ENCODE measurements at places on chromosomes 7 and 10.

GRCh38 chr10:113764582-113764981 lies 13.1 kb downstream of the PLEKHS1 start:
- DNase-seq, result no peak

- no peak for DNase-seq
Observed at GRCh38 chr7:124672011-124672410, 93.6 kb downstream of the GPR37 start.

- DNase-seq, result no peak
Observed at GRCh38 chr7:142111499-142111898, at the start of gene MGAM2. TSS of gene MGAM2 (plus strand) at chr7:142111718. CDS start at chr7:142116874, 5,156 bp downstream.

DNA sequence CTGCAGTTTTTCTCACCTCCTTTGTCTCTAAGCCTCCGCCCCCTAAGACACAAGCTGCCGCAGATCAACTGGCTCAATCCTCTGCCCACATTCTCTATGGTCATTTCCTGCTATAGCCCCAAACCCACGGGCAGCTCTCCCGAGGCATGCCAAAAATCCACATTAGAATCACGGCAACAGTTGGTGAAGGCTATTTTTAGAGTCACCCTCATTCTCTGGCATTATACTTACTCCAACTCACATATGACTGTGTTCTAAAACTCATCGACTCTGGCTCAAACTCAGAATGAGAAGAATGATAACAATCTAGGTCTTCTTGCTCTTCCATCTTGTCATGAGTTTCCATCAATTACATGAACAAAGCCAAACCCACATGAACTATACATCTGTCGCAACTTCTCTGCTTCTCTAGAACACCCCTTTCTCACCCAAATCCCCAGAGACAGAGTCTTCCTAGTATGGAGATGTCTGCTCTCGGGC lies 10.9 kb upstream of the KIAA1549 start:
- no peak for DNase-seq
